ENCODE measurements at places on chromosomes 3 and 15.

DNA sequence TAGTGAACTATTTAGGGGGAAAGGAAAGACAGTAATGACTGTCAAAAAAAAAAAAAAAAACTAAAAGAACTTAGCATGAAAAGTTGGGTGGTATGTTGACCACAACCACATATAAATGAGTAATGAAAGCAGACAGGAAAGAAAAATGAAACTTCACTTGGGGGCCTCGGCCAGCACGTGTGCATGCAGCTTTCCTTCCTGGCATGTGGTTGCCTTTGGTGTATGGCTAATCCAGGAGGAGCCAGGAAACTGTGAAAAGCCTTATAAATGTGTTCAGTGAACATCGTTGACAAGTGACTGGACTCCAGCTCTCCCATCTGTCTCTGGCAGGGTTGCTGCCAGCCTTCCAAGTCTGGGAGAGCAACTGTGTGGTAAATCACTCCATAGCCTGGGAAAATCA lies 195.1 kb downstream of the DTWD1 start:
- DNase-seq = peak; percentile 88

GRCh38 chr15:70670680-70671079 lies 92.7 kb downstream of the UACA start:
- no peak for DNase-seq

- DNase-seq = peak; percentile 68
These were observed 172.3 kb upstream of the TSC22D2 start for GRCh38 chr3:150235799-150236198.

DNA sequence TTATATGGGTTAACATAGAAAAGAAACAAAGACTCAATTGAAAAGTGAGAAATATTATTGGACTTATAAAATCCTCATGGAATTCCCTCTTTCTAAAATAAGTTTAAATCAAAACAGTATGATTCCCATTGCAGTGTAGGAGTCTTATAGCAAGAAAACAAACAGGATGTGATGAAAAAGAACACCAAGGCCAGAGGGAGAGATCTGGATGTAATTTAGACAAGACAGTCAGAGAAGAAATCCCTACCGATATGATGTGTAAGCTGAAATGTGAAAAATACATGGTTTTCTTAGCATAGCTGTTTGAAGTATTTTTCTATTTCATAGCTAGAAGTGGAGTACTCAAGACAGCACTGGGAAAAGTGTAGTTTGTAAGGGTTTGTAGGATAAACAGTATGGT lies 521.5 kb downstream of the RSL24D1 start:
- DNase-seq = no peak

Measured in AG09309 (cell line).